Sigmoid colon (tissue), 7 donors: ENCODE measurements at places on chromosomes 13 and 19.

DNA sequence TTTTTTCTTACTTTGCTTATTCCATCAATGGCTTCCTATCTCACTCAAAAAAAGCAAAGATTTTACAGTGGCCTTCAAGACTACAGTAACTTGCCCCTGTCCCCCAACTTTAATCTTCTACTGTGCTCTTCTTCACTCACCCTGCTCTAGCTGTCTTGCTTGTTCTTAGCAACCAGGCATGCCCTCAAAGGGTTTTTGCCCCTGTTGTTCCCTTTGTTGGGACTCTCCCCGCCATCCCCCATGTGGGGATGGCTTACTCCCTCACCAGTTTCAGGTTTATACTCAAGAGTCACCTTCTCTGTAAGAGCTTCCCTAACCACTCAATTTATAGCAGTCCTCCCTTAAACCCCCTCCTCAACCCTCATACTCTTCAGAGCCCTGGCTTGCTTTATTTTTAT is 5.4 kb downstream of the MTMR6 start:
- no peak for DNase-seq

DNA sequence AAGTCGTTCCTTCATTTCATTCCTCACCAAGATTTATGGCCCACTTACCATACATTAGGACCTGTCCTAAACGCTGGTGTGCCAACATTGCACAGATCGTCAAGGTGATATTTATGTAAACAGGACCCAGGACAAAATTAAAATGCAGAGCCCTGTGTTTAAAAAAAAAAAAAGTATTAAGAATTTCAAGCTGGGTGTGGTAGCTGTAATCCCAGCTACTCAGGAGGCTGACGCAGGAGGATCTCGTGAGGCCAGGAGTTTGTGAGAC is 6.5 kb upstream of the ZNF444 start:
- DNase-seq: no peak

DNA sequence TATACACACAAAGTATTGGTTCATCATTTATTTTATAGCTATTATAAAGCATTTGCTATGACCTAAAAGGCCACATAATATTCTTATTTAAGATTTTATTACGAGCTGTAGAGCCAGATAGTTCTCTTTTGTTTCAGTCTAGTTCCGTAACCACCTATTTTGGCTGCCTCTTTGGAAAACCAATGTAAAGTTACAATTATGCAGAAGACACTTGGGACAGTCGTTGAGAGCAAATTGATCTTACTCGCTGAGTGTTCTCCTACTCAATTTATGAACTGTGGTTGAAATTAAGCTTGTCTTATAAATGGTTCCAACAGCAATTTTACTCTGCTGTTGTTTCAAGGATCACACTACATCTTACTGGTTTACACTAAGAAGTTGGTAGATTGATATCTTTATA is 122.3 kb downstream of the SLC7A1 start:
- no peak for DNase-seq

DNA sequence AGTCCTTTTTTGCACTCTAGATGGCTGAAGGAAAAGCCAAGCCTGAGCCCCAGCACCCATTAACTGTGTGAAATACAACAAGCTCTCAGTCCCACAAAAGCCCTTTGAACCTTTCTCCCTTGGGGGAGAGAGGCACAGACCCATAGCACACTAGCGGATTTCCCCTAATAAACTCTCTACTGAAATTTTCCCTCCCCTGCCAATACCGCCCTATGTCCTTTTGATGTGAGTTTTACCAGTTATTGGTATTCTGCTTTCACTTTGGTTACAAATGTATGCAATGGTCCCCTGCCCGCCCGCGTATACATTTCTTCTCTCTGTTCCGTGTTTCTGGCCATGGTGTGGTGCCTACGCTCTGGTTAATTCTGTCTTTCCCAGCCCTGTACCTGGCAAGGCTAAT is 54.0 kb upstream of the MYO16 start:
- DNase-seq: no peak

- DNase-seq: no peak
These were observed 23.9 kb upstream of the ZBTB7A start for GRCh38 chr19:4090356-4091220.

GRCh38 chr19:23391236-23391635 is 4.0 kb downstream of the ZNF91 start:
- DNase-seq: no peak

GRCh38 chr13:23934520-23934919 is 37.2 kb upstream of the C1QTNF9B start:
- DNase-seq: no peak

GRCh38 chr19:57465680-57466381 is 8.9 kb upstream of the VN1R1 start:
- no peak for DNase-seq

DNA sequence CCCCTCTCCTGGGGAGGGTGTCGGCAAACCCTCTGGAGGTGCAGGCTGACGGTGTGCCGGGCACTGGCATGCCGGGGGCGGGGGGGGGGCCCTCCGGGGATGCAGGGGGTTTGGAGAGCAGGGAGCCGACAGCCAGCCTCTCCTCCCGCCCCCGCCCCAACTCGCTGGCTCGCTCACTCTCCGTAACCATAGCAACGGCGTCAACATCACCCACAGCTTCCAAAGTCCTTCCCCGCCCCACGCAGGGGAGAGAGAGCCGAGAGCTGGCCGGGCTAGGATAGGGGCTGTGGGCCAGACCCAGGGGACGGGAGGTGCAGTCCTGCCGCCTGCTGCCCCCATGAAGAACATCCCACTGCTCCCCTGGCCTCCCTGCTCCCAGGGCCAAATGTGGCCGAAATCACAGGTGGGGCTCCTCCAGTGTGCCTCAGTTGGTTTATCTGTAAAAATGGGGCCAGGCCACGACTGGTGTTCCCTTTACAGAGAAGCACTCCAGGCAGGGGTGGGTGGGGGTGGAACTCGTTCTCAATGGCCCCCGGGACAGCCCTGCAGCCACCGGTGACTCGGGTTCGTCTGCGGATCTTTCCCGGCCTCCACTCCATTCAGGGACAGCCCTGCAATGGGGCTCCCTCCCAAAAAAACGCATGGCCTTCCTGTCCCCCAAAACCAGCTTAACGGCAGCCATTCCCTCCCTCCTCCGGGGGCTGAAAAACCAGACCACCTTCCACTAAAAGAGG is 3.2 kb downstream of the KLF16 start:
- peak; percentile 86 for DNase-seq

DNA sequence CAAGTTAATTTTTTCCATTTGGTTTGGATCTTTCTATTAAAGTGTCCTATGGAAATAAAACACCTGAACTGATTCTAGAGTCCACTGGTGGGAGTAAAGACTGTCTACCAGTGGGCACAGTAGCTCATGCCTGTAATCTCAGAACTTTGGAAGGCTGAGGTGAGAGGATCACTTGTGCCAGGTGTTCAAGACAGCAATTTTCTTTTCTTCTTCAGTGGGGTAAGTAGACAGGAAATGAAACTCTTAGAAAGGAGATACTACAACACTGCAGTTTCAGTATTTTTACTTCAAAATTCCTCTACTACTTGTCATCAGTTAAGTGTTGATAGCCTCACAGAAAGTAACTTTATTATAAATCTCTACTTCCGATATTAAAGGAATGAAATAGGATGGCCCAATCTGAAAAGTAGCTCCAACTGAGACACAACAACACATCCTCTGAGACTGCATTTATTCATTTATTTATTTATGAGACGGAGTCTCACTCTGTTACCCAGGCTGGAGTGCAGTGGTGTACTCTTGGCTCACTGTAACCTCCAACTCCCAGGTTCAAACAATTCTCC is 26.3 kb downstream of the DNMT1 start:
- no peak for DNase-seq

DNA sequence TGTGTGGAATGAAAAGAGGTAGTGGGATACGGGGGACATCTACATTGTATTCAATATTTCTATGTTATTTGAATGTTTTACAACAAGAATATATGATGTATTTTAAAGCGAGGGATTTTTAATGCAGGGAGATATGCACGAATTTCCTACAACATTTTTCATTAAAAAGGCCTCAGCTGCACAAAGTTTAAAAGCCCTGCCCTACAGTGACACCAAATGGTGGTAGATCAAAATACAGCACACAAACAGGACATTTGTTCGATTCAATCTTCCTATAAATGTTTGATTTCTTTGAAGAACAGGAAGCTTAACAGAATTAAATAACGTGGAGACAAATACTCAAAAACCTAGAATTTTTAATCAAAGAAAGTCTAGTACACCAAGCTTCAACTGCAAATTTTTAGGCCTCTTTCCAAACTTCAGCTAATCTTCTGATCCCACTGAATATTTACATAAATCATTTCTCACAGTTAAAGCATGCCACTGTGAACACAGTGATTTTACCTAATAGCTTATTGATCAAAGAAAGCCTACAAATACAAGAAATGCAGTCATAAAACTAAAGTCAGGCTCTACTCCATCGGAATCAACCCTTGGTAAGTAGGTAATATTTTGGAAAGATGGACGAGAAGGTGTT is 257.2 kb downstream of the DIAPH3 start:
- no peak for DNase-seq

- peak; percentile 60 for DNase-seq
These were observed 69.5 kb upstream of the MCF2L start for GRCh38 chr13:112899281-112900225.

DNA sequence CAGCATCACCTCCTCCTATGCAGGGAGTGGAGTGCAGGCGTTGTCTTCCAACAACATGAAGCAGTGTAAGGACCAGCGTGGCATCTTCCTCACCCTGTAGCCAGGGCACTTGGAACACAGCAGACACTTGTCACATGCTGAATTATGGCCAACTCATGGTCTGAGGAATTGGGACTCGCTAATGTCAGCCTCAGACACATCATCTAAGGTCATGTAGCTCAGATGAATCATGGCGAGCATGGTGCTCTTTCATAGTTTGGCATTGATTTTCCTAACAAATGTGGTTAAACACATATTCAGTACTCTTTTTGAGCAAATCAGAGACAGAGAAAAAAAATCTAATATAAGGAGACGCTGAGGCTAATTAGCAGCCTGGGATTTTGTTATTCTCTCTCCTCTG is 99.6 kb upstream of the SGCG start:
- DNase-seq: no peak

- DNase-seq: no peak
These were observed 41.0 kb upstream of the SOX21 start for GRCh38 chr13:94753327-94753726.

- peak; percentile 72 for DNase-seq
These were observed 3.0 kb downstream of the HSPB6 start for GRCh38 chr19:35753634-35754369.

GRCh38 chr19:14835011-14835410 is at the start of the genes OR7A5 and OR7C1:
Gene OR7A5, minus strand, starts transcription at chr19:14835185. Its CDS starts 6,944 bp downstream, at chr19:14828241.
Gene OR7C1, minus strand, starts transcription at chr19:14835185. Its CDS starts 35,049 bp downstream, at chr19:14800136.
- no peak for DNase-seq

GRCh38 chr13:62839338-62839737 is 1423.7 kb upstream of the PCDH20 start:
- DNase-seq: no peak

DNA sequence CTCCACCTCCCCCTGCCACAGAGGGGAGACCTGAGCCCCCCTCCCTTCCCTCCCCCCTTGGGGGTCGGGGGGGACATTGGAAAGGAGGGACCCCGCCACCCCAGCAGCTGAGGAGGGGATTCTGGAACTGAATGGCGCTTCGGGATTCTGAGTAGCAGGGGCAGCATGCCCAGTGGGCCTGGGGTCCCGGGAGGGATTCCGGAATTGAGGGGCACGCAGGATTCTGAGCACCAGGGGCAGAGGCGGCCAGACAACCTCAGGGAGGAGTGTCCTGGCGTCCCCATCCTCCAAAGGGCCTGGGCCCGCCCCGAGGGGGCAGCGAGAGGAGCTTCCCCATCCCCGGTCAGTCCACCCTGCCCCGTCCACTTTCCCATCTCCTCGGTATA is 2.4 kb upstream of the APOE start:
- no peak for DNase-seq

GRCh38 chr19:56554272-56554869 is 12.9 kb upstream of the ZNF470 start:
- DNase-seq: no peak

GRCh38 chr19:17303167-17303939 is at the start of gene ABHD8:
Gene ABHD8, minus strand, starts transcription at chr19:17303425. Its CDS starts 1,809 bp downstream, at chr19:17301616.
- DNase-seq: peak; percentile 99

DNA sequence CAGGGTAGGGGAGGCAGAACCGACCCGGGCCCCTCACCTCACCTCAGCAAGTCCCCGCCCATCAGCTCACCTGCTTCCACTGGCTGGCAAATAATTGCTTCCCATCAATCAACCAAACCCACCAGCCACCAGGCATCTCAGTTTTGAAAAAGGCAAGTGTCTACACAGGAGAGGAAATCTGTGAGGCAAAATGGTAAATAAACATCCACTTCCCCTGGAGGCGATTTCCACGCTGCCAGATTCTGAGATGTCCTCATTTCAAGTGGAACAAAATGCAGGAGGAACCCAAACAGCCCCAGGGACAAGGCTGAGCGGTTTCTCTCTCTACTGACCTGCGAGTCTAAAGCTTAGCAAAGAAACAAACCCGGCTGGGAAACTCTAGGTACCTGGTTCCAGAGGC is 117.5 kb downstream of the CRYL1 start:
- peak; percentile 19 for DNase-seq

DNA sequence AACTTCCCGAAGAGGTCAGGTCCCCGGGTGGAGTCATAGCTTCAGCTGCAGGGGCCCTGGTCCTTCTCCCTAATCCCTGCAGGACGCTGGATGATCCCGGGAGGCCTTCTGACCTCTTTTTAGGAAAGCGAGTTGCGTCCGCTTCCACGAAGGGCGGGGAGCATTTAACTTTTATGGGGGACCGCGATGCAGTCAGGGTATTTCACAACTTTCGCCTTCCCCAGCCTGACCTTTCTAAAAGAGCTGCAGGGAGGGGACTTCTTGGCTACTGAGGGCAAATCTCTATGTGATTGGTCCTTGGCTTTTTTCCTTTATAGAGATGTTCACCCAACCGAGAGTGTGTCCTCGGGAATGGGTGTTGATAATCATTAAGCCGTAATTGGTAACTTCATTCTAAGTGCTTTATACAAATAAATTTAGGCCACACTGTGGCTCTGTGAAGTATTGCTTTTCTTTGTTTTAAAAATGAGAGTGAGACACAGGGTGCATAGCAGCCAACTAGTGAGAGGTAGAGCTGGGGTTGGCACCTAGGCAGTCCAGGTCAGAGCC is 778 bp downstream of the ZNF230 start:
- DNase-seq: no peak

DNA sequence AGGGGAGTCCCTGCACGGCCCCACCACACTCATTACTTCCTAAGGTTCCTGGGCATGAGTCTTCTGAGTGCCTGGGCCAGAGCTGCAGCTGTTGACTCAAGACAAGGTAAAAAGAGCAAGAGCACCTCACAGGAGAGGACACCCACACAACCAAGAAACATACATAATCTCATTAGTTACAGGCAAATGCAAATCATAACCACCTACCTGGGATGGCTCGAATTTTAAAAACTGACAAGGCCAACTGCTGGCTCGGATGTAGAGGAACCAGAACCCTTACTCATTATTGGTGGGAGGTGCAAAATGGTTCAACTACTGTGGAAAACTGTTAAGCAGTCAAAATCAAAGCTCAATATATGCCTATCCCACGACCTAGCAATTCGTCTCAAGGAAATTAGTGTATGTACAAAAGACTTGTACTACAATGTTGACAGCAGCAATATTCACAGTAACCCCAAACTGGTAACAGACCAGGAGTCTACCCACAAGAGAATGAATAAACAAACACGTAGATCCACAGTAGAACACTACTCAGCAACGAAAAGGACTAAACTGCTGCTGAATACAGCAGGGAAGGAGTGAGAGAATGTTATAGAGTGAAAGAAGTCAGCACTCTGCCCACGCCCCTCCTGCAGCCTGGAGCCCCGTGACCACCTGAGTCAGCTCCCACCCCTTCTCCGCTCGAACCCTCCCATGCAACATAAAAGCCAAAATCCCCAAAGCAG is 15.8 kb downstream of the AKT2 start:
- DNase-seq: no peak
